ENCODE measurements at places on chromosomes 3 and 15.

GRCh38 chr15:65089206-65089824 lies 12.8 kb downstream of the KBTBD13 start:
- DNase-seq, result no peak

- DNase-seq, result no peak
These were observed 314.5 kb downstream of the TIGIT start for GRCh38 chr3:114608293-114608692.

DNA sequence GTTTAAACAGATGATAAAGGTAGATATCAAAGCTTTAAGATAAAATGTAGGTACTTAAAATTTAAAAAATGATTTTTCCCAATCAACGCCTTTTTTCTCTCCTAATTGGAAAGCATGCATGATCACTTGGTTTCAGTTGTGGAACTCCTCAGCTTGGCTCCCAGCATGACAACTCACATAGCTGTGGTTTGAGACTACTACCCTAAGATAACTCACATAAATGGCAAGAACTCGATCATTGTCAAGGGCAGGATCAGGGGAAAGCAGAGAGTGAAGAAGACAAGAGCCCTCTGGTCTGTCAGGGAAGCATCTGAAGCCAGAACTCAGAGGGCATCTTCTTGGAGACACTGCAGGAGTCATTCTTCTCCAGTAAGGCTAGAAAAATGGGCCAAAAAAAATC lies 516.7 kb downstream of the NTRK3 start:
- DNase-seq, result no peak

- DNase-seq, result no peak
These were observed 103.3 kb upstream of the SLC6A6 start for GRCh38 chr3:14298991-14299555.

DNA sequence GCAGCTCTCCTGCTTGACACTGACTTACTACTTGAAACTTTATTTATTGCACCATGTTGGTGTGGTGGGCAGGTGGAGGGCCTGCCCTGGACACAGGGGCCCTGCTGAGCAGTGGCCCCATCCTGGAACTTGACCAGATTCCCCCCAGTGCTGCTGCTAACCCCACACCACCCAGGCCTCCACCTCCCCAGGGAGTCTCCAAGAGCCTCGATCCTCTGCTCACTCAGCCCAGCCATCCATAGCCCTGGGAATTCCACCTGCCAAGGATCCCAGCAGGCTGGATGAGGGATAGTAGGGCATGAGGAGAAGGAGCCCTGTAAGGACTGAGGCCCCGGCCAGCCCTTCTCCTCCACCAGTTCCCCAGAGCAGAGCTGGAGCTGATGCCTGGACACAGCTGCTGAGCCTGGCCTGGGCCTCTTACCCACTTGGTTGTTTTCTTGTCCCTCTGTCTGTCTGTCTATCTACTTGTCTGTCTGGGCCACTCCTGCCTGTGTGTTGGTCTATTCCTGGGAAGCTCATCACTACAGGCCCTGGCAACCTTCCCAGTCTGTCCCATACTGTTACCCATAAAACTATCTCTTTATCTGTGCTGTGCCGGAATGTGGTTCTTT lies 2.8 kb downstream of the CHAC1 start:
- DNase-seq, result no peak

DNA sequence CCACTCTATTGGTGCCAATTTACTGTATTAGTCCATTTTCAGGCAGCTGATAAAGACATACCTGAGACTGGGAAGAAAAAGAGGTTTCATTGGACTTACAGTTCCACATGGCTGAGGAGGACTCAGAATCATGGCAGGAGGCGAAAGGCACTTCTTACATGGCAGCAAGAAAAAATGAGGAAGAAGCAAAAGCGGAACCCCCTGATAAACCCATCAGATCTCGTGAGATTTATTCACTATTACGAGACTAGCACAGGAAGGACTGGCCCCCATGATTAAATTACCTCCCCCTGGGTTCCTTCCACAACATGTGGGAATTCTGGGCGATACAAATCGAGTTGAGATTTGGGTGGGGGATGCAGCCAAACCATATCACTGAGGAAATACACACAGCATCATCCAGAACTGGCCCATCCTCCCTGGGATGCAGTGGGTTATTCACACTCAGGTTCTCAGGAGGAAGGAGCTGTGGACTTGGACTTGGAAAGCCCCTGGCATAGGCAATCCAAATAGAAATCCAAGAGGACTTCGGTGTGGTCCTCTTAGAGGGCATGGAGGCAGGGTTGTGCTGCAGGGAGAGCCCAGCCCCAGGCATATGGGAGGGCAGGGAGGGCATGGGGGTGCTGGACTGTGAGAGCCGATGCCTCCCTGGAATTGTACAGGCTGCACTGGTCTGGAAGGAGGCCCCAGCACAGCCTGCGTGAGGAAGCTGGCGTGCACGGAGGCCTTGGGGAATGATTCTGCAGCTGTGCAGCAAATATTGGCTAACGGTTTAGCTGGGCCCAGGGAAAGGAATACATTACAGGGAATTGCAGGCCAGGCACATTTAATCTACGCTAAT lies 62.9 kb downstream of the EFCAB12 start:
- no peak for DNase-seq

- DNase-seq, result no peak
These were observed 2.6 kb downstream of the BHLHE40 start for GRCh38 chr3:4981665-4982494.

- no peak for DNase-seq
These were observed 59.7 kb upstream of the MAGI1 start for GRCh38 chr3:66098436-66098835.

GRCh38 chr3:34727700-34728099 lies 911.6 kb upstream of the ARPP21 start:
- DNase-seq, result no peak

GRCh38 chr3:121747976-121748375 lies 1.6 kb downstream of the GOLGB1 start:
- DNase-seq, result no peak

Measured in GDM1 (cell line).